ENCODE measurements at places on chromosomes 2 and 18.

- no peak for DNase-seq
Measured at GRCh38 chr2:207066791-207067460, 98.8 kb downstream of the KLF7 start.

GRCh38 chr18:48106976-48107781 is 176.7 kb upstream of the SMAD2 start:
- DNase-seq, result no peak

DNA sequence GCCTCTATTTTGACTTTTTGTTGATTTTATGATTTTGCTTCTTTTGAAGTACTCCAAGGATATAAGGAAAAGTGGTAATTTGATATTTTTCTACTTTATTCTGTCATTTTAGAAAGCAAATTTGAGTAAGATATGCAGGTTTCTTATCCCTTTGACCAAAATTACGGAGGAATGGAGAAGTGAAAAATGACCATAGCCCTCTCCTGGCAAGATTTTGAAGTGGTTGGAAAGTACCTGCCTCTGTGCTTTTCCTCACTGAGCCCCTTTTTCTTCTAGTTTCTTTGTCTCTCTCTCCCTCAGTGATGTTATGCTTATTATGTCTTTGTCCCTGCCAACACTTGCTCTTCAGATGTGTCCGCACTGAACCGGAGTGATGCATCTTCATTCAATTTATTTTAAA is 898.1 kb downstream of the EPHA4 start:
- DNase-seq, result no peak

DNA sequence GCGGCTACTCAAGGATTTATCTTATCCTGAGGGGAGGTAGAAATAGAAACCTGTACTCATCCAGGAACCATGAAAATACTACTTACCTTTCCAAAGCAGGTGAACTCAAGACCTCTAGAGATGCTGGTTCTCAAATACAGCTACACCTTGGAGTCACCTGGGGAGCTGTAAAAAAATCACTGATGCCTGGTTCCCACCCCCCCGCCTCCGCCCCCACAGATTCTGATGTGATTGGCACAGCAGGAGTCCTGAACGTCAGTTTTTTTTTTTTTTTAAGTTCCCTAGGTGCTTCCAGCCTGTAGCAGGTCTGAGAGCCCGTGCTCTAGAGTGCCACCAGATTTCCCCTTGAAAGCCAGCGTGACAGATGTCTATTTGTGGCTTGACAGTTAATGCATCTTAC is 113.6 kb downstream of the MRO start:
- no peak for DNase-seq

DNA sequence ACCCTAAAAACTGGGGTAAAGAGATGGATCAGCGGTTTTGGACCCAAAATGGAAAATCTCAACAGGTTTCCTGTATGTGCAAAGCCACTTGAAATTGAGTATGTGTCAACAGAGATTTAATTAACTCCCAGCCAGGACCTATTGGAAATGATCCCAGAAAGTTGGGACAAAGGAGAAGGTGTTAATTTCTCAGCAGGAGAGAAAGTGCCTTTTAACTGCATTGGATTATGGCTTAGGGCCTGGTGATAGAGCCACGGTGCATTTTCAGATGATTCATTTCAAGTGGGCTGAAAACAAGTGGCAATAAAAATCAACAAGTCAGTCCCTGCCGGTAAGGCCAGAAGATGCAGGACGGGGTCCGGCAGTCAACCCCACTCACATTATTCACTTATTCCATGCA is 80.2 kb upstream of the BCL11A start:
- DNase-seq, result no peak

- DNase-seq, result no peak
Measured at GRCh38 chr18:46625069-46625468, 32.0 kb downstream of the LOXHD1 start.

DNA sequence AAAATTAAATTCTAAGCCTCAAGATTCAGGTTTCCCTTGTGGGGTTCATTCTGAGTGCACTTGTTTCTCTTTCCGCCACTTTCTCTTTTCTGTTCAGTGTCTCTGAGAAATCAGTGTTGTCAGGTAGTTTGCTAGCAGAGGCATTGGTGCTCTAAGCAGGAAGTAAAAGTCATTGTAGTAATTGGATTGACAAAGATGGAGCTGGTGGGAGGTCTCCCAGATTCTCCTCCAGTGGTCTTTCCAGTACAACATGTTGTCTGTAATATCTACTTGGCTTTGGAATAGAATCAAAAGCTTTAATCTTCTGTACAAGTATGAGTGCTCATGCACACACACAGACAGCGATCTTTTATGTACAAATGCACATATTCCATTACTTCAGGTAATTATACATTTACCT is 135.6 kb downstream of the KLHL14 start:
- DNase-seq, result no peak

- DNase-seq, result no peak
Measured at GRCh38 chr2:154974041-154974440, 275.5 kb downstream of the KCNJ3 start.

- no peak for DNase-seq
Measured at GRCh38 chr2:229748950-229749349, 34.6 kb upstream of the DNER start.

- DNase-seq, result no peak
Measured at GRCh38 chr2:226673314-226673723, 126.3 kb downstream of the IRS1 start.

GRCh38 chr2:192886636-192887035 is 691.9 kb upstream of the TMEFF2 start:
- DNase-seq, result no peak

GRCh38 chr2:127645395-127646291 is at the start of gene GPR17:
GPR17 (plus strand) TSS chr2:127646153; CDS start chr2:127650736, 4,583 bp downstream.
- no peak for DNase-seq

GRCh38 chr2:19786408-19787058 is 115.2 kb downstream of the TTC32 start:
- no peak for DNase-seq

DNA sequence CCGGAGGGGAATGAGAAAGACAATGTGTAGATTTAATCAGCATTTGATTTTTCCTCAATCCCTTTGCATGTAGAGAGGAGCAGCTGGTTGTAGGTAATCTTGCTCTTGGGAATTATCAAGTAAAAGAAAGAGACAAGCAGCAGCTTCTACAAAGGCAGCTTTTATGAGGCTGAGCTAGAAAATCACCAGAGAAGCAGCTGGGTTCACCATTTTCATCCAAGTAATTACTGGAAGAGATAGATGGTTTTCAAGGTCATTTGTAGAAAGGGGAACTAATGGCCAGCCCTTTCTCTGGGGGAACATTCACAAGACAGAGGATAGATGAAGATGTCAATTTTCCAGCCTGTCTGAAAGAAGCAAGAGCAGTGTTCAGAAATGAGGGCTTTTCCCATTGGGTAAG is 113.0 kb downstream of the RND3 start:
- DNase-seq, result no peak

- no peak for DNase-seq
Measured at GRCh38 chr2:15133461-15133860, 427.7 kb downstream of the NBAS start.

DNA sequence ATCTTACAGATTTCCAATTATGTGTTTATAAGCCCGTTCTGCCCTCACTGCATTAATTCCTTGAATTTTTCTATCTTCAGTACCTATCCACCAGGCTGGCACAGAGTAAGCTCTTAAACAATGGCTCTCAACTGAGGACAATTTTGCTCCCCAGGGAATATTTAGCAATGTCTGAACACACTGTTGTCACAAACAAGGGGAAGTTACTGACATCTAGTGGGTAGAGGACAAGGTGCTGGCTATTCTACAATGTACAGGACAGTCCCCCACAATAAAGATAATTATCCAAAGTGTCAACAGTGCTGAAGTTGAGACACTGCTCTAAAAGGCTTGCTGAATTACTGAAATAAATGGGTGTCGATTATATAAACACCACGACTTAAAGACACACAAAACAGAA is 5.0 kb downstream of the NDUFS1 start:
- no peak for DNase-seq

All from activated CD8-positive, alpha-beta memory T cell treated with anti-CD3 and anti-CD28 coated beads, Interleukin-2, amount 50 U/mL, for 48 hours (primary cell).